ENCODE measurements at places on chromosomes 1 and 21.

GRCh38 chr1:173925306-173926242 lies 8.4 kb upstream of the SERPINC1 start:
- no peaks in the 10 kb centered on the region for H3K4me1 ChIP-seq
- no peak for DNase-seq
- no peak overlapping the region for H3K4me3 ChIP-seq
- H3K27me3 ChIP-seq, result no peaks in the 10 kb centered on the region
- no peaks in the 10 kb centered on the region for H3K36me3 ChIP-seq

DNA sequence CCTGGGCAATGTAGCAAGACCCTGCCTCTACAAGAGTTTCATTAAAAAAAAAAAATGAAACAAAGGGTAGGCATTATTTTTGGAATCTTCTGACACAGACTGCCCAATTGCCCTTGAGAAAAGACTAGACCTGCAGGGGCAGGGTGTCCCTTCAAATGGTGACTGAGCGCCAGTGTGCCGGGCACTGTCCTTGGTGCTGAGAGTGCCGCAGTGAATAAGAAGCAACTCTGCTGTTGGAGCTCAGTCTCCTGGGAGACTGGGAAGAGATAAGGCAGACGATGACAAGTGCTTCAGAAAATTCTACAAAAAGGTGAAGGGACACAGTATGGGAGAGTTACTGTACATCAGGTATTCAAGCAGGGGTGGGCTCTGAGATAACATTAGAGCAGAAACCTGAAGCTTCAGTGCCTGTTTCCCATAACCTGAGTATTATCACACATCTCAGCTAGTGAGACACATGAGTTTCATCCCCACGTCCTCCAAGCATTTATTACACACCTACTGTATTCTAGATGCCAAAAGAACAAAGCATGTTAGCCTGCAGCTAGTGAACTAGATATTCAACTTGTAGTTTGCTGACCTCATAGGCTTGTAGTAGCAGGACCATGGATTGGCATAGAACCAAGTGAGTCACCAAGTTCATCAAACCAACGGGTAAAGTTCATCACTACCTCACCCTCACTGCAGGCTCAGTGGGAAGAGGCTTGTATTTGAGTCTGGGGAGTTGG lies 18.4 kb upstream of the RPL11 start:
- H3K4me1 ChIP-seq, result no peaks in the 10 kb centered on the region
- H3K4me3 ChIP-seq, result no peak overlapping the region
- no peak overlapping the region for H3K27ac ChIP-seq
- no peaks in the 10 kb centered on the region for H3K36me3 ChIP-seq
- DNase-seq, result peak; percentile 48

- H3K4me3 ChIP-seq, result no peak overlapping the region
- H3K27ac ChIP-seq, result no peak overlapping the region
- H3K36me3 ChIP-seq, result no peaks in the 10 kb centered on the region
- no peaks in the 10 kb centered on the region for H3K4me1 ChIP-seq
- DNase-seq, result no peak
- no peaks in the 10 kb centered on the region for H3K27me3 ChIP-seq
Observed at GRCh38 chr1:198612471-198613260, 26.2 kb upstream of the PTPRC start.

- DNase-seq, result no peak
- no peaks in the 10 kb centered on the region for H3K4me1 ChIP-seq
- no peaks in the 10 kb centered on the region for H3K36me3 ChIP-seq
Observed at GRCh38 chr21:26715116-26715515, 130.1 kb downstream of the ADAMTS1 start.

DNA sequence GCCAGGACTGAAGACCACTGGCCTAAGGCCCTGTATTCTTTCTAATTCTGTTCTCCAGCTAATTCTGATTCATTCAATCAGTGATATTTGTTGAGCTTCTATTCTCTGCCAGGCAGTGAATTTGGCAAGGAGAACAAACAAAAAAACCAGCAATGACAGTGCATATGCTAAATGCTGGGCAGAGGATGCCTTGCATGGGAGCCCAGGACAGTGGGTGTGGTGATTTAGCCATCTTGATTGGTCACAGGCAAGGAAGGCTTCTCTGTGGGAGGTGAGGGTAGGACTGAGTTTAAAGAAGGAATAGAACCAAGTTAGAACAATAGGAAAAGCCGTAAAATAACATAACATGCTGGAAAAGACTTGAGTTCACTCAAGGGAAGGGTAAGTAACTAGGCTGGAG lies 9.2 kb upstream of the CPT2 start:
- H3K4me3 ChIP-seq, result no peak overlapping the region
- H3K27me3 ChIP-seq, result no peaks in the 10 kb centered on the region
- DNase-seq, result no peak
- H3K36me3 ChIP-seq, result no peaks in the 10 kb centered on the region
- peaks cover 23% of the 10 kb centered on the region for H3K4me1 ChIP-seq

DNA sequence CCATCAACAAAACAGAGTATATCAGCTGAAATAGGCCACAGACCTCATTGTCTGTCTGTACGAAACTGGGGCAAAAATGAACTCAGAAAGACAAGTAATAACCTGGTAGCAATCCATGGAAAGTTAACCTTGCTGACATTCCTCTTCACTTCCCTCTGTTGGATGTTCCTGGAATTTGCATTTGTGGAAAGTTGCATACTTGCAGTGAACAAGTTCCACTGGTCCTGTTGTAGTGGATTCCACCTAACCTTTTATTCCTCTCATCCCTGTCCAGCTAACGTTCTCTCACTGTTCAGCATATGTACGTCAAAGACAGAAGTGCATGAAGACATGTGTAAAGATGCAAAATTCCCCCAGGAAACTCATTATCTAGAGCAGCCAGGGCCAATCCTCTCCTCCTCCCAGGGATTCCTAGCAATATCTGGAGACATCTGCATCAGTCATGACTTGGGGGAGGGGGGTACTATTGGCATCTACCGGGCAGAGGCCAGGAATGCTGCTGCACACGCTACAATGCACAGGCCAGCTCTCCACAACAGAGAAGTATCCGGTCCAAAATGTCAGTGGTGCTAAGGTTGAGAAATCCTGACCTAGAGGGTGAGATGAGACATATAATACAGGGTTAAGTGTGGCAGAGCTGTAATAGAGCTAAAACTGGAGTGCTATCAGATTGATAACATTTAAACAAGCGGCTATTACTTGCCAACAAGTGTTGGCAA lies 8.2 kb downstream of the LPAR3 start:
- H3K36me3 ChIP-seq, result no peaks in the 10 kb centered on the region
- no peak overlapping the region for H3K4me3 ChIP-seq
- no peaks in the 10 kb centered on the region for H3K27me3 ChIP-seq
- no peak for DNase-seq
- no peak overlapping the region for H3K27ac ChIP-seq

DNA sequence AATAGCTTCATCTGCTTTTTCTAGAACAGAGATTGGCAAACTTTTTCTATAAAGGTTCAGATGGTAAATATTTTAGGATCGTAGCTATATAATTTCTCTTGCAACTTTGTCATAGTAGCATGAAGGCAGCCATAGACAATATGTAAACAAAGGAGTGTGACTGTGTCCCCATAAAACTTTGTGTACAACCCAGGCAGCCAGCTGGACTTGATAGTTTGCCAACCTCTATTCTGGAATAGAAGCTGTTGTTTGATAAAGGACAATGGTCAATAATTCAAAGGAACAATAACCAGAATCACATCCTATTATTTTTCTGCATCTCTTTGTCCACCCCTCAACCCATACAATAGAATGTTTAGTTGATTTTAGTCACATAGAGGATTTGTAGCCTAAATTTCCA lies 286.7 kb downstream of the LMX1A start:
- no peaks in the 10 kb centered on the region for H3K36me3 ChIP-seq
- H3K4me3 ChIP-seq, result no peak overlapping the region
- no peaks in the 10 kb centered on the region for H3K4me1 ChIP-seq
- H3K27me3 ChIP-seq, result no peaks in the 10 kb centered on the region
- H3K27ac ChIP-seq, result no peak overlapping the region

DNA sequence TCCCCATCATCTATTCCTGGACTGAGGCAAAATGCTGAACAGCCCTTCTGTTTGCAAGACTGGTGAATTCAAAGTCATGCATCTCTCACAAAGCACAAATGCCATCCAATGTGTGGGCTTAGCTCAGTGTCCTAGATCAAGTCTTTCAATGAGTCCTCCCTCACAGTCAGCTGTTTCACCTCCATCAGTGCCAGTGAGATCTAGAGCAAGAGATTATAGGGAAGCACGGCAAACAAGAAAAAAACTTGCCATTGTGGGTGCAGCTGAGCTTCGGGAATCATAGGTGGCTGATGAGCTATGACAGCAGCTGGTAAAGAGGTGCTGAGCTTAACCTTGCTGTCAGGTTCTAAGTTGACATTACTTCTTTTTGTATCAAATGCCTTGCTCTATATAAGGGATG lies 130.2 kb downstream of the LMX1A start:
- H3K27ac ChIP-seq, result no peak overlapping the region
- DNase-seq, result no peak
- no peaks in the 10 kb centered on the region for H3K27me3 ChIP-seq
- no peaks in the 10 kb centered on the region for H3K36me3 ChIP-seq
- no peak overlapping the region for H3K4me3 ChIP-seq

GRCh38 chr1:159896546-159896930 lies 3.4 kb downstream of the CFAP45 start:
- no peak overlapping the region for H3K27ac ChIP-seq
- peaks cover 3% of the 10 kb centered on the region for H3K4me1 ChIP-seq
- H3K27me3 ChIP-seq, result no peaks in the 10 kb centered on the region
- no peak for DNase-seq

DNA sequence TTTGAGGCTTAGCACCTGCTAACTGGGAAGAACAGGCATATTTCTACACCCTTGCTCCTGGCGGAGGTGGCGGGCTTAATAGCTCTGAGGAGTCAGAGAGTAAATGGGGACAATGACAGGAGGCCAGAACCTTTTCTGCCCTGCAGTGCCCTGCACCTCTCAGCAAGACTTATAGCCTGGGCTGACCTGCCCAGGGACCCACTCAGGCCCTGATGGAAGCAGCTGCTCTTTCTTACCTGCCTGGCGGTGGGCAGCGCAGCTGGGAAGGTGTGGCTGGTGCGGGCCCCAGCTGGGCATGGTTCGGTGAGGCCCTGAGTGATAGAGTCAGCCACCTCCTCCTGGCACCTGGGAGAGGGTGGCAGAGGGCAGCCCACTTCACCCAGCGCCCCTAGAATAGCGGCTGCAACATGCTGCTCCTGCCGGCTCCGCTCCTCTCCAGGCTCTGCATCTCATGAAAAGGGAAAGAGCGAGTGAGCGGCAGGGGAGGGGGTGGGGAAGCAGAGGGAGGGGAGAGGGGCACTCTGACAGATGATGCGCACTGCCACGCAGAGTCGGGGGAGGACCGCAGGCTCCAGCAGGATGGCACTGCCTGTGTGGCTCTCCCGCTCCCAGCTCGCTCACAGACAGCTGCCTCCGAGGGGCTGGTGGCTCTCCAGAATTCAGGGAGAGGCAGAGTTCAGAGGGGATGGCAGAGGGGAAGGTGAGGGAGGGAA lies at the start of gene RGS8:
TSS of gene RGS8 (minus strand) at position 472 of the 713 bp plus-strand sequence. CDS start 14,938 bp downstream, outside the sequence.
- H3K4me1 ChIP-seq, result no peaks in the 10 kb centered on the region
- H3K4me3 ChIP-seq, result no peak within 1 kb of the TSS
- no peaks in the 10 kb centered on the region for H3K27me3 ChIP-seq
- H3K36me3 ChIP-seq, result no peaks in the 10 kb centered on the region
- H3K27ac ChIP-seq, result no peak within 1 kb of the TSS
- DNase-seq, result no peak

DNA sequence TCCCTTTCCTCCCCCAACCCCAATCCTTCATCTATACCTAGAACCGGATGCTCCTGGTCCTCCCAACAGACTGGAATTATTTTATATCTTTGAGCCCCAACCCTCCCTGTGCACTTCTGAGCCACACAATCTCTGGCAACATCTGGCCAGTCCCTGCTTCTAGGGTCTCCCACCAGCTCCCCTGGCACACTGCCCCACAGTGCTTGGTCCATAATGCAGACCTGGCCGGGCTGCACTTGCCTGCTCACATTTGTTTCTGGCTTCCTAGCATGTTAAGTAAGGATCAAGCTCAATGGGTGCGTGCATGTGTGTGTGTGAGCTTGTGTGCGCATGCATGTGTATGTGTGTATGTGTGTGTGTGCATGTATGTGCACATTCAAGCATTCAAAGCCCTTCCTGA lies 8.8 kb downstream of the TRIM62 start:
- no peaks in the 10 kb centered on the region for H3K4me1 ChIP-seq
- H3K36me3 ChIP-seq, result peaks cover 2% of the 10 kb centered on the region
- H3K27me3 ChIP-seq, result no peaks in the 10 kb centered on the region
- H3K4me3 ChIP-seq, result no peak overlapping the region
- H3K27ac ChIP-seq, result no peak overlapping the region
- no peak for DNase-seq

- H3K4me1 ChIP-seq, result no peaks in the 10 kb centered on the region
- no peak for DNase-seq
- H3K36me3 ChIP-seq, result peaks cover 14% of the 10 kb centered on the region
- no peak overlapping the region for H3K27ac ChIP-seq
- no peak overlapping the region for H3K4me3 ChIP-seq
Observed at GRCh38 chr21:45532826-45533360, 9.3 kb downstream of the SLC19A1 start.

DNA sequence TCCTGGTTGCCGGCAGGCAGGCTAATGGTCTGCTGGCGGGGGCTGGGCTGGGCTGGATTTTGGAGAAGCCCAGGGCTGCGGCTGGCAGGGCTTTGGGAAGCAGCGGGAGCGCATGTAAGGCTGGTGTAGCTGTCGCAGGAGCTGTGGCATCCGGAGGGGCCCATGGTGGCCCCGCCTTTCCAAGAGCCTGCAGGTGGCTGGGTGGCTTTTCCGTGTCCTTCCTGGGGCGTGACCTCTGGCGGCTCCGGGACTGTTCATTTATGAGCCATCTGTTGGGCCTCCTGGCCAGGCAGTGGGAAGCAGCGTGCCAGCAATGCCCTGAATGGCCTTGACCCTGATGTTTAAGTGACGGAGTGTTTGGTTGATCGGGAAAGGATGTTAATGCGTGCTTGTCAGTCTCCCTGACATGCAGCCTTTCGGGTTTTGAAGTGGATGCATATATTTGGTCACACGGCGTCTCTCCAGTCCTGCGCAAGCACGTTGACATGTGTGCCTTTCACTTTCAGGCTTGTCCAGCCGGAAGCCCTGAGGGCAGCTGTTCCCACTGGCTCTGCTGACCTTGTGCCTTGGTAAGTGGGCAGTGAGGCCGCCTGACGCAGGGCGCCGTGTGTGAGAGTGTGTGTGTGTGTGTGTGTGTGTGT lies 38.5 kb downstream of the AGPAT3 start:
- no peak overlapping the region for H3K4me3 ChIP-seq
- peak; percentile 53 for DNase-seq

DNA sequence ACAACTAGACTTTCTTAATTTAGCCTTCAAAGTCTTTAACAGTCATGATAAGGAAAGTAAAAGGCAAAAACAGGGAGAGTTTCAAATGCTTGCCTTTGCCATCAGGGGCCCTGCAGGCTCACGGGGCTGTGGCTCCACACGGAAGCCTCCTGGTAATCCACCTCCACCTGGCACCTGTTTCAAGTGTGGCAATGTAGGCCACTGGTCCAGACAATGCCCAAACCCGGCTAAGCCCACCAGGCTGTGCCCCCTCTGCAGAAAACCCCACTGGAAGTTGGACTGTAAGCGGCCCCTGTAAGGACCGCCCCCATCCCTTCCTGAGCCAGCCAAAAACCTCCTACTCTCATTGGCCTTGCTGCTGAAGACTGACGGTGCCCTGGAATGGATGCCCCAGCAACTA lies 32.5 kb downstream of the VN1R5 start:
- H3K36me3 ChIP-seq, result no peaks in the 10 kb centered on the region
- H3K27ac ChIP-seq, result no peak overlapping the region
- H3K4me3 ChIP-seq, result no peak overlapping the region
- H3K4me1 ChIP-seq, result no peaks in the 10 kb centered on the region
- no peaks in the 10 kb centered on the region for H3K27me3 ChIP-seq

GRCh38 chr1:178451529-178451928 lies 45.2 kb downstream of the CLEC20A start:
- H3K36me3 ChIP-seq, result peaks cover 2% of the 10 kb centered on the region
- DNase-seq, result peak; percentile 43
- H3K27ac ChIP-seq, result no peak overlapping the region

All from fibroblast of lung (primary cell).